ENCODE measurements at places on chromosomes 16 and 17.

GRCh38 chr17:13114601-13115031 is 96.8 kb upstream of the ELAC2 start:
- DNase-seq, result no peak

DNA sequence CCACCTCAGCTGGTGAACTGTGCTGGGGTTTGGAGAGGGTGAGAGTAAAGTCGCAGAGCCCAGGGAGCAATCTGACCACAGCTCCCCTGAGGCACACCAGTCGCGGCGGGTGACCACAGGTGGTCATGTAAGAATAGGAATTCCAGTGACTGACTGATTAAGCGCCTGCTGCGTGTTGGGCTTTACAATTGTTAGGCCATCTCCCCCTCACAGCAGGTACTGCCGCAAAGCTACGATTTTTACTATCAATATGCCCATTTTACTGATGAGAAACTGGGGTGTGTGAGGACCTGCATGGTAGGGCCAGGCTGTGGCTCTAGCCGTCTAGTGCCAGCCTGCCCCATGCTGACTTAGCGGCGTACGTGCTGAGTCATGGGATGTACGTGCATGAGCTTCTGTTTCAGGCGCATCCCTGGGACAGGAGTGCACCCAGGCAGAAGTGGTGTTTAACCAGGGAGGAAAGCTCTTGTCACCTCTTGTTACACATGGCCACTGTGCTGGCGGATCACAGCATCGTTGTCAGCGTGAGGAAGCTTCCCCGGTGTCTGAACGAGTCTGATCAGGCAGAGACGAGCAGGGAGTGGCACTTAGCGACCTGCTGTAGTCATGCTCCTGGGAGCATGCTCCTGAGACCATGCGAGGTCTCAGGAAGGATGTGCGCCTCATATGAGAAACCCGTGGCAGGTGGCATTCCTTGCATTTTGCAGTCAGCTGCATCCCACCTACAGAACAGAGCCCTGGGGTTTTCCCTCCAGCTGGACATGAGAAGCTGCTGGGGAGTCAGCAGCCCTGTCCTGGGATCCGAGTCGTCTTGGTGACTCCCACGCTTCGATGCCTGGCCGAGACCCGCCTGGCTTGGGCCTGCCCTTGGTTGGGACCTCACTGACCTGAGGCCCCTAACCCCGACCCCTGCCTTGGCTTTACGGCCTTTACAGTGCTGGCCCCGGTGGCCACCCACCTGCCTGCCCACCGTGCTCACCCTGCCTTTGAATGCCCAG is 163.7 kb upstream of the CHMP6 start:
- no peak for DNase-seq

GRCh38 chr16:2008009-2008526 is 1.6 kb downstream of the ZNF598 start:
- no peak for DNase-seq

- DNase-seq, result no peak
Observed at GRCh38 chr16:1740234-1740633, 31.1 kb downstream of the NME3 start.

- peak; percentile 32 for DNase-seq
Observed at GRCh38 chr17:75632863-75633485, at the start of gene SMIM5. SMIM5 (plus strand) TSS chr17:75633434; CDS start chr17:75640202, 6,768 bp downstream.

- DNase-seq, result no peak
Observed at GRCh38 chr17:53655591-53655990, 167.1 kb upstream of the KIF2B start.

DNA sequence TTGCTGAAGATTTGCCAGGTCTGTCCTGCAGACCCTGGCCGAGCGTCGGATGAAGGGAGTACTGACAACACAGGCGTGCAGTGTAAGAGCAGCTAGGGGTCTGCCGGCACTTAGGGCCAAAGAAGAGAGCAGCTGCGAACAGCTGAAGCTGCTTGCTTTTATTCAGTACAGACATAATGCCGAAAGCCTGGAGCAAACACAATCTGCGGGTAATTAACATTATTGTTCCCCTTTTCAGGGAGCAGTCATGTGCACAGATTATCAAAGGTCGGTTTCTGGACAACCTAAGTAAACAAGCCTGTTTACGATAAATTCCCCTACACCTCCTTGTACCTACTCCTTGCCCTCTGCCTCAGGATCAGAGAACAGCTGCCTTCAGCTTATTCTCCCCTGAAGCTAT is 12.0 kb upstream of the KRT23 start:
- DNase-seq, result no peak

GRCh38 chr17:81021531-81022343 is 13.2 kb upstream of the BAIAP2 start:
- DNase-seq, result no peak

DNA sequence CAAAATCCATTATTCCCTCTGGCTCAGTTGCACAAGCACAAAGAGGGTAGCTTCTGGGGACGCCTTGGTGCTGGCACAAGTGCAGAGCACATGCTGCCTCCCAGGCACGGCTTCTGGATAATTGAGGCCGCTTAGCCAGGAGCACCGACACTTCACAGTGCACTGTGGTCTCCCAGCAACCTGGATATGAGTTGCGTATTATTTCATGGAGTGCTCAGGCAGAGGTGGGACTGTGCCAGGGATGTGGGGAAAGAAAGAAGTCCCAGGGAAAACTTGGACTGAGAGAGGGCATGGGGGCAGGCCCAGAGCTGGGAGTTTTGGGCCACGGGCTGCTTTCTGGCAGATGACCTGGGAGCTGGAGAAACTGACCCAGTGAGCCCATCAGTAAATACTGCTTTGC is 37.5 kb downstream of the MPRIP start:
- DNase-seq, result no peak

DNA sequence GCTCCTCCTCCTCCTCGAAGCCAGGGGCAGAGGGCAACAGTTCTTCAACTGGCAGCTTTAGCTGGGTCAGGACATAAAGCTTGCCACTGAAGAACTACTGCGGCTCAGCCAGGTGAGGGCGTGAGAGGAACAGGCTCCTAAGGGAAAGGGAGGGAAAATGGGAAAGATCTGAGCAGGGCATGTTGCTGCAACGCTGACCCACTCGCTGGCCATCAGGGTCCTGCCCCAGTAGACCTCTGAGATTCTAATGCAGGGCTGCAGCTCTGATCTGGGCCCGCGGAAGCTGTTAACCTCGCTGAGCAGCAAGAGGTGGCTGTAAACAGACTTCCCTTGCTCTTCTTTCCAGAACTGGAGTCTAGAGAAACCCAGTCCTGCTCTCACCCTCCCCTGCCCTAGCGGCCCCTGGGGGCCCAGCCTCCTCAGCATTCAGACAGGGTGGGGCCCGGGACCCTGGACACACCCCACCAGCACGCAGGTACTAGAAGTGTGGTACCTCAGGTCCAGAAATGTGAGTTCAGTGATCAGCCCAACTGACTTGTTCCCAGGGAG is 3.8 kb upstream of the TLCD2 start:
- no peak for DNase-seq

DNA sequence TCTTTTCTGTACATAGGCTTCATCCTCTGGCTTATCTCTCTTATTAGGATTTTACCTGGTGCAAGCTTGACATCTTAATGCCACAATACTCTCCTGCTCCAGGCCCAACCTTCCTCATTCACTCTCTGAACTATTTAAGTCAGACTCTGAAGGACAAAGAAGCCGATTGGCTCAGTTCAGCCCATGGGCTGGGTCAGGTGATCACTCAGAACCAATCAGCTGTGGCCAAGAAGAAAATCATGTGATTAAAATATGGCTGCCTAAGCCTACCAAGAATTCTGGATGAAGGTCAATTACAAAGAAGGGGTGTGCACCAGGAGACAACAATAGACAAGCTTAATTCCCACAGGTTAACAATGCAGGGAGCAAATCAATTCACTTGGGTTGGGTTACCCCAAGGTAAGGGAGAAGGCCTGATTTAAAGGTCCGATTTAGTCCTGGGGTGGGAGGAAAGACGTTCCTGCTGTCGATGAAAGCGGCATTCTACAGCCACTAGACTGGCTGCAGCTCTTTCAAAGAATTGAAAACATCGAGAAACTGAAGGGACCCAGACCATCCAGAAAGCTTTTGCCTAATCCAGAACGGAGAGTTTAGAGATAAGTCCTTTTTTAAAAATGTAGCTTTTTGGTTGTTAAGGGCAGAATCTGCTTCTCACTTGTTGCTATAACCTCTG is 42.9 kb upstream of the NFAT5 start:
- DNase-seq, result no peak

GRCh38 chr16:83458612-83459011 is 349.2 kb upstream of the HSBP1 start:
- DNase-seq, result no peak

GRCh38 chr16:66513111-66513723 is 36.7 kb downstream of the TK2 start:
- no peak for DNase-seq

DNA sequence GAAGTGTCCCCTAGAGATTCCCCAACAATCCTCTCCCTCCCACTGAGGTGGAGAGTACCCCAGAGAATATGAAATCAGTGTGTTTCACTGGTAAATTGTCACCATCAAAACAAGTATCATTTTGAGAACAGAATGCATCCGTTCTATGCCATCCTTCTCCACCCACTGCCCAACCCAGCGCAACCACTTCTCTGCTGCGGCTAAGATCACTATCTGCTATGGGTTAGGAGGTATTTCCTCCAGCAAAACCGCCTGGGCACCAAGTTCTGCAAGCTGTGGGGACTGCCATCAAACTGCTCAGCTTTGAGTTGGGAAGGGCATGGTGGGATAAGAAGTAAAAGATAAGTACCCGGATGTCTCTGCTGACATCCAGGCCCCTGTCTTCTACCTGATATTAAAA is 24.4 kb downstream of the CNTNAP1 start:
- no peak for DNase-seq

GRCh38 chr16:83533193-83533592 is 274.6 kb upstream of the HSBP1 start:
- no peak for DNase-seq

- no peak for DNase-seq
Observed at GRCh38 chr17:51422634-51423033, 162.3 kb downstream of the UTP18 start.

- no peak for DNase-seq
Observed at GRCh38 chr17:46733837-46734475, 84.5 kb downstream of the WNT3 start.

DNA sequence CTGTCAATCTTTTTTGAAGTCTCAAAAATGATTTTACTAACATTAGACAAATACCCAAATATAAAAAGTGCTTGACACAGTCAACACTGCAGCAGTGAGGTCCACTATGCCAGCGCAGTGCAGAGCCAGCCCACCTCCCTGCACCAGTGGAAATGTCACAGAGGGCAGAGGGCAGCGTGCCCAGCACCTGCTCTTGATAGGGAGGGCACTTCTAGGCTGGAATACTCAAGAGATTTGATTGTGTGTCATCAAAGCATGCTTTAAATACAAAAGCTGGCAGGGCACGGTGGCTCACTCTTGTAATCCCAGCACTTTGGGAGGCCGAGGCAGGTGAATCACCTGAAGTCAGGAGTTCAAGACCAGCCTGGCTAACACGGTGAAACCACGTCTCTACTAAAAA is 136.0 kb downstream of the ANKRD11 start:
- no peak for DNase-seq

- DNase-seq, result no peak
Observed at GRCh38 chr17:11331547-11332513, 90.8 kb downstream of the SHISA6 start.

DNA sequence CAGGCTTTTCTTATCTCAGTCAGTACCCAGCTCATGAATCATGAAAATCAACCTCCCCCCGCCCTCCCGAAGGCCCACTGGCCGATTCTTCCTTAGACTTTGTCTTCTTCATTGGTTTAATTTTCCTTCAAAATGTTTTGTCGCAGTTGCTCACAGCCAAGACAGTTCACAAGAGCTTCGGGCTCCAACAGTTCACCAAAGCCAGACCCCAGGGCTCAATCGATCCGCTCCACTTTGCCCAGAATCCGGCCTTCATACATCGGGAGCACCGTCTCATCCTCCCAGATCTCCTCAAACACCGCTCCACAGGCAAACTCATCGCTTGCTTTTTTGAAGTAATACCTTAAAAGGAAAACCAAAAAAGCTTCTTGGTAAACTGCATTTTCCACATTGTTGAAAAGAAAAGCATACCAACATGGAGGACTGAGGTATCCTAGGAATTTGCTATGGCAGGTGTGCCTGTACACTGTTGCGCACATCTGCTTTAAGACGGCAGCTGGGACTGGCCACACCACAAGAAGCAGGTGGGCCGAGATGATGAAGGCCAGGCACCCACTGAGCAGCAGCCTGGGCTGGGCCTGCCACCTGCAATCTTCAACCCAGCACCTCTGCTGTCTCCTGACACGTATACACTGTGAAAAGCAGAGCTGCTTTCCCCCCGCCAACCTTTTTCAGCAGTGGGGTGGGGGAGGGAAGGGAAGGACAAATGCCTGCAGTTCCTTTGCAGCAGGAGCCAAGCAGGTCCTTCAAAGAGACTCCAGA is 31.5 kb downstream of the AXIN2 start:
- DNase-seq, result no peak

- no peak for DNase-seq
Observed at GRCh38 chr17:17433000-17433703, 43.6 kb upstream of the MED9 start.

DNA sequence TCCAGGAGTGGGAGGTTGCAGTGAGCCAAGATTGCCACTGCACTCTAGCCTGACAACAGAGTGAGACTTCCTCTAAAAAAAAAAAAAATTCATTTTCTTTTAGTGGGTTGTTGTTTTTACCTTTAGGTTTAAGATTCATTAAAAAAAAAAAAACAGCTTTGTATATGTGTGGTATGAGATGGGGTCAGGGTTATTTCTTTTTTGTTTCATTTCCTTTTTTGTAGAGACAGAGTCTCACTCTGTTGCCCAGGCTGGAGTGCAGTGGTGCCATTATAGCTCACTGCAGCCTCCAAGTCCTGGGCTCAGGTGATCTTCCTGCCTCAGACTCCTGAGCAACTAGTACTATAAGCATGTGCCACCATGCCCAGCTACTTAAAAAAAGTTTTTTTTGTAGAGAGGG is 47.0 kb downstream of the BCAS3 start:
- DNase-seq, result no peak

DNA sequence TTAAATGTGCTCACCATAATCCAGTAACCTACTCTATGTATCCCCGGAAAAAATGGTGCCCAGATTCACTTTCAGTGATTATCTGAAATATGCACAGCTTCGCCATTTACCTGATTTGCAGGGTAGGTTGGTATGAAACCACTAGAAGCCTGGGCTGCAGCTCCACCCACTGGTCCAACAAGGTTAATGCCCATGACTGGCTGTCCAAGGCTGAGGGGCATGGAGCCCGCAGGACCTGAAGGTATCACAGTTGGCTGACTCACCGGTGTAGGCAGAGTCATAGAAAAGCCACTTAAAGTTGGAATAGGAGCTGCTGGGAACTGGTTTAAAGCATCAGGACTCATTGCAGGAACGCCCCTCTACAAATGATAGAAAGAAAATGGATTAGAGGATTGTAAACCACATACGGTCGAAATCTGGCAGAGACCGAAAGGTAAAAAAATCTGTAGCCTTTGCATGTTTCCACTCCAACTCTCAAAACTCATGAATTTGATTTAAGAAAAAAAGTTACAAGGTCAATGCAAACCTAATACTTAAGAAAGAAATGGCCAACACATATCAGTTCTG is 38.6 kb downstream of the SYNRG start:
- DNase-seq, result peak; percentile 4

DNA sequence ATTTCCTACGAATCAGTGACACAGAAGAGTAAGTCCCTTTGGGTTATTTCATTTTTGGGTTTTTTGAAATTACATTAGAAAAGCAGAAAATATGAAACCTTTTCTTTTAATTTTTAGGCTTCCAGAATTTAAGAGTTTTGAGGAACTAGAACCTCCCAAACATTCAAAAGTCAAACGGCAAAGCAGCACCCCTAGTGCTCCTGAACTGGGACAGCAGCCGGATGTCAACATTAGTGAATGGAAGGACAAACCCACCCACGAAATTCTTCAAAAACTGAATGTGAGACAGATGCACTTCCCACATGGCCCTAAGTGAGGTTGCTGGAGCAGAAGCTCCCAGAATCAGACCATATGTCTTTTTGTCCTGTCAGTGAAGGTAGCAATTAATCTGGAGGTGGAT is 199.4 kb downstream of the PHKB start:
- DNase-seq, result no peak

Data from DMS 273 treated with DMSO at 0.1 percent for 48 hours (cell line).